ENCODE measurements at places on chromosomes 6 and 20.

DNA sequence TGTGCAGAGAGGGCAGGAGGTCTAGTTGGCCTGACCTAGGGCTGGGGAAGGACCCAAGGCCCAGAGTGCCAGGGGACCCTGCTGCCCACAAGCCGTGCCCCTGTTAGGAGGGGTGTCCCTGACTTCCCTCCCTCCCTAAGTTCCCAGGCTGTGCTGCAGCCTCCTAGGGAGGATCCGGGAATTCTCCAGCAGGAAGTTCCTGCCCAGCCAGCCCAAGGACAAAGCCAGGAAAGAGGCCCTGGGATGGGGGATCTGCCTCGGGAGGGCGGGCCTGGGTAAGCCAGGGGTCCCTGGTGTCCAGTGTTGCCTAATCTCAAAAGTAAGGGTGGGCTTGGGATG, 9.3 kb upstream of the BAK1 start:
- DNase-seq, result no peak

DNA sequence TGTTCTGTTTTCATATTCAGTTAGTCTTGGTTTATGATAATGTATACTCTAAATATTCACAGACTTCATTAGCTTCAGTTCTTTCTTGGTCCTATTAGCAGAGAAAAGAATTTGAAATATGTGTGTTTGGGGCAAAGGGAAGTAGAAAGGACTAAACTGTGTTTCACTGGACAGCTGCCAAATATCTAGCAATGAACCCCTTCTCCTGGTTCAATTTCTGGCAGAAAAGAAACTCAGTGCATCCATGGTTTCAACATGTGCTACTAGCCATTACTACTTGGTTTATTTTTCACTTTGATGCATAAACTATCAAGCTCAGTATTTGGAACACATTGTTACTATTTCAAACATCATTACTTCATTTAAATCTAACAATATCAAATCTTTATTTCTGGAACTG, 43.6 kb downstream of the FBXL4 start:
- no peak for DNase-seq

DNA sequence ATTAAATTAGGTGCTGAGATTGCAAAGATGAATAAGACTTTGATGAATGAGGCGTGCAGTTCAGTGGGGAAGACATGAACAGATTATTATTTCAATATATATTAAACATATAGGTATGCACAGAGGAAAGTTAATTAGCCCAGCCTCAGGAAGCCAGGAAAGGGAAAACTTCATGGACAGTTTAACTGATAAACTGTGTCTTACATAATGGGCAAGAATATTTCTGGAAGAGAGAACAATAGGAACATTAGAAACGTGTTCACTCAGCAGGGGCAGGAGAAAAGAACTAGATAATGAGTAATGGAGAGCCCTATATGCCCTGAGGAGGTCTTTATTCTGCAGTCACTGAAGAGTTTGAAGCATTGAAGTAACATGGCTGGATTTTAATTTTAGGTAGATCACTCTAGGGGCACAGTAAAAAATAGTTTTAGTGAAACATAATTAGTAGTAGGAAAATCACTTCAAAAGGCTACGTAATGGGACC, 23.6 kb downstream of the CEP57L1 start:
- DNase-seq, result no peak

- DNase-seq, result no peak
Measured at GRCh38 chr20:56443654-56444540, 24.5 kb upstream of the RTF2 start.

- DNase-seq, result no peak
Measured at GRCh38 chr6:90420500-90420899, 123.9 kb upstream of the BACH2 start.

DNA sequence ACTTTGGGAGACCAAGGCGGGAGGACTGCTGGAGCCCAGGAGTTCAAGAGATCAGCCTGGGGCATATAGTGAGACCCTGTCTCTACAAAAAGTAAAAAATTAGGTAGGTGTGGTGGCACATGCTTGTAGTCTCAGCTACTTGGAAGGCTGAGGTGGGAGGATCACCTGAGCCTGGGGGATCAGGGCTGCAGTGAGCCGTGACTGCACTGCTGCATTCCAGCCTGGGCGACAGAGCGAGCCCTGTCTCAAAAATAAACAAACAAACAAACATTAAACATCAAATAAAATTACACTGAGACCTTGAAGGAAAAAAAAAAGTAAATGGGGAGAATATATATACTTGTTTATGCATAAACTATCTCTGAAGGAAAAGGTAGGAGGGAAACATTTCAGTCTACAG, 387.8 kb downstream of the ZFAND3 start:
- DNase-seq, result no peak

GRCh38 chr20:34355427-34355826, 7.6 kb upstream of the ITCH start:
- no peak for DNase-seq

DNA sequence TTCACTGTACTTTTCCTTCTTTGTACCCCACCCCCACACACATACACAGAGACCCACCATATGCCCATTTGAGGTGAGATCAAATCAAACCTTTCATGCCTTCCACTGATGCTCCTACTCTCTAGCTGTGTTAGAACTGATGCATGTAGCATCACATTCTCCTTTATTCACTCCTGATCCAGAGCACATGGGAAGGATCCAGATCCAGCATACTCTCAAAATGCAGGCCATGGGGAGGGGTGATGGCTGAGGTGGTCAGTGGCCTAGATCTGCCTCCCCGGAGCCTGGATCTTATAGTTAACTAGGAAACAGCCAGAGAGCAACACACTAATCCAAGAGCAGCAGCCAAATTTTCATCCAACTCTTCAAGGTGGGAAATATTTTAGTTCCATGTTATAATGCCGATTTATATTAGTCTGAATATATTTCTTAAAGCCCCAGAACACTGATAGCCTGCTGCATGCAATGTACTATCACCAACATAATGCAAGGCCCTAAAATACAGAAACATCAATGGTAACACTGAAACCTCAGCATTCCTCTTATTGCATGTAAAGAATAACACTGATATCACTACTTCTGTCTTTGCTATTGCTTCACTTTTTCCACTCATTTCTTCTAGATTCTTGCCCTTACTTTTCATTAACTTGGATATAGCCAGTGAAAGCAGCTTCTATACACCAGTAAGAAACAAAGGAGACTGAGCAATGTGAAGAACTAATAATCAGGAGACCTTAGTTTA, 126.8 kb upstream of the BEND6 start:
- no peak for DNase-seq

DNA sequence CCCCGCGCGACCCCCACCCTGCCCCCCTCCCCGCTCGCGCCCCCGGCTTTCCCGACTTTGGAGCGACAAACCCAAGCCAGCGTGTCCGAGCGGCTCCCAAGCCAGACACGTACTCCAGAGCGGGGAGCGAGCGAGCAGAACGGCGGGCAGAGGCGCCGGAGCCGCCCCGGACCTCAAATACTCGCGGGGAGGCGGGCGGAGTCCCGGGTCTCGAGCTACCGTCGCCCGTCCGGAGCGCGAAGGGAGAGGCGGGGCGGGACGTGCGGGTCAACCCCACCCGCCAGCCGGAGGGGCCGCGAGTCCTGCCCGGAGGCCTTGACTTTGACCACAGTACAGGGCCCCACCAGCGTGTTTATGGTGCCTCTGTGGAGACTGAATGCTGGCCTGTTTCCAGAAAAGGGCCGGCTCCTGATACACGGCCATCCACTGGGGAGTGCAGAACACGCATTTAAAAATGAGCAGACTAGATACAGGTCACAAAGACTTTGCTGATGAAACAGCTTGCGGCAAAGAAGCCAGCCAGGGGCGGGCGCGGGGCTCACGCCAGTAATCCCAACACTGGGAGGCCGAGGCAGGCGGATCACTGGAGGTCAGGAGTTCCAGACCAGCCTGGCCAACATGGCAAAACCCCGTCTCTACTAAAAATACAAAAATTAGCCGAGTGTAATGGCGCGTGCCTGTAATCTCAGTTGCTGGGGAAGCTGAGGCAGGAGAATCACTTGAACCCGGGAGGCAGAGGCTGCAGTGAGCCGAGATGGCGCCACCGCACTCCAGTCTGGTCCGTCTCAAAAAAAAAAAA, at the start of gene SERPINB6:
Gene SERPINB6, minus strand, starts transcription at position 148 of the 799 bp plus-strand sequence. CDS start 12,235 bp downstream, outside the sequence.
- DNase-seq, result no peak

DNA sequence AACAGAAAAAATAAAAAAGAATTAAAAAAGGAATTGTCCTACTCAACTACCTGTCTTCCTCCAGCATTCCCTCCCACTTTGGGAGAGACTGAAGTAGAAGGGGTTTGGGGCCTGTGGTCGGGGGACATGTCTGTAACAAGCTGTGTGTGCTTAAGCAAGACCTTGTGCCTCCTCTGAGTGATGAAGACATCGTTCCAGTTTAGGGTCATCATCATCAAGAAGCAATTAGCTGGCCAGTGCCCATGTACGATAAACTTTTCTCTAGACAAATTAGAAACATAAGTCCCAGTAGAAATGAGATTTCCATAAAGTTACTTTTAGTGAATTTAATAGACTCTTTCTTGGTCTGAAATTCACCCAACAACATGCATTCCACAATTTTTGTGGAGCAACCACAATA, 272.9 kb downstream of the ZNF217 start:
- no peak for DNase-seq

DNA sequence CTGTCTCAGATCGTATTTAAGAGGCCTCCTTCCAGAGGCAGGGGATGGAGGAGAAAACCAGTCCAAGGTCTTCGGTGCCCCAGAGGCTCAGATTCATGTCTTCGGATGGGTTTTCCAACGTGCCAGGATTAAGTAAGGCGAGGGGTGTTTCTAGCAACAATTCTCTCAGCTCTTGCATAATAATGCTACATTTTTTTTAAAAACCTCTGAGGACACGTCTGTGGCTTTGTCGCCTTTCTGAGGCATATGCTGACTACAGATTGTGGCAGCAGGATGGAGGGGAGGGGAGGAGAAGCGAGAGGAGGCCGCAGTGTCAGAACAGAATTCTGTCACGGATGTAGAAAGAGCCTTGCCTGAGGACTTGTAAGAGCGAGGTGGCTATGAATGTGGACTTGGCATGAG, 17.7 kb upstream of the CCDC167 start:
- no peak for DNase-seq

- no peak for DNase-seq
Measured at GRCh38 chr20:35826397-35826998, 54.7 kb downstream of the PHF20 start.

GRCh38 chr6:29965873-29966601, 23.7 kb downstream of the HLA-A start:
- DNase-seq, result no peak

DNA sequence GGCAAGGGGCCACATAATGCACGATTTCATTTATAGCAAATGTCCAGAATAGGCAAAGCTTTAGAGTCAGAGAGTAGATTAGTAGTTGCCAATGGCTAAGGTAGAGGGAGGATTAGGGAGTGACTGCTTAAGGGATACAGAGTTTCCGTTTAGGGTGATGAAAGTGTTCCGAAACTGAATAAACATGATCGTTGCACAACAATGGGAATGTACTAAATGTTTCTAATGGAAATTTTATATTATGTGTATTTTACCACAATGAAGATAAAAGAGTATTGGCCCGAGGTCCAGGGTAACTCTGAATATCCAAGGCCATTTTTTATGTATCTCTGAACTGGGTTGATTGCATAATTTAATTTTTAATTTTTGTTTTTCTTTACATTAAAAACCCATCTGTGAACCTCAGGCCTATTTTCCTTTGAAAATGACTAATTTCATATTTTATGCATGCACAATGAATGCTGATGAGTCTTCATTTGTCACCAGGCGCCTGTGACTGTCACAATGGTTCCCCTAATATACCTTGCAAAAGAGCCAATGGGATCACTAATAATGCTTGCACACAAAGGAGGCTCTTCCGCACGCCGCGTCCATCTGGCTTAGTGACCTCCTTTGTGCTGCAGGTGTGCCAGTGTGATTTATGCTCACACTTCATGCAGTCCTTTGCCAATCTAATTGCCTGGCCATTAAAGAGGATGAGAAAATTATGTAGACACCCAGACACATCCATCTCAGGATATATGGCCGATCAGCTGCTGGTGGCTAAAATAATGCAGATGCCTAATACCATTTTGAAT, 612.5 kb downstream of the CDH26 start:
- no peak for DNase-seq

- DNase-seq, result no peak
Measured at GRCh38 chr6:14827354-14827753, 418.5 kb upstream of the JARID2 start.

DNA sequence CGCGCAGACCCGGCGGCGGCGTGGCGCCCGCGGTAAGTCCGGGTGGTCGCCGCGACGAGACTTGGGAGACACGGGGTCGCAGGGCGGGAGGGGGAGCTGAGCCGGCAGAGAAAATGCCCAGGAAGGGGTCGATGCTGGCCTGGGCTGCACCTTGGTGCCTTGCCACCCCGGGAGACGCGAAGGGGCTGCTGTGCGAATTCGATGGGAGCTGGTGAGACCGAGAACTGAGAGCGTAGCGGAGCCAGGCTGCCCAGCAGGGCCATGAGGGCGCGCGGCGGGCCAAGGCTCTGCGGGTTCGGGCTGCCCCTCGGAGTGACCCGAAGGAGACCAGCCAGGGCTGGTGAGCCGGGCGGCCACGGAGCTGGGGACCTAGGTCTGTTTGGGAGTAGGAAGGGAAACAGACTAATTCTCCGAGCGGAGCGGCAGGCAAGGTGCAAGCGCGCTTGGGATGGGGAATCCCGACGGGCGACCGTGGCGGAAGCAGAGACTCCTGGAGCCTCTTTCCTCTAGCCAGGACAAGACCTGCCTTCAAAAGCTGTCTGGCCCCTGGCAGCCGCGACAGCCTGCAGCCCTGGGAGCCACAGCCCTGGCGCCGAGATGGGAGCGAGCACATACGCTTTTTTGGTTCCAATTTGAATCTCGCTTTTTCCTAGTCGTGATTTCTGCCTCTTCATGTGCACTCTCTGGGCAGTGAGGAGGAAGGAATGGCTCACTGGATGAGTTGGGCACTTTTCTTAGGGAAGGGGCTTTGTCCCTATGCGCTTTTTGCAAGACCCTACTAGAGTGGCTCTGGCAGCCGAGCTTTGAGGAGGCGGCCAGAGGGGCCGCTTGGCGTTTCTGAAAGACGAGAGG, 691 bp downstream of the SYNDIG1 start:
- DNase-seq, result no peak

DNA sequence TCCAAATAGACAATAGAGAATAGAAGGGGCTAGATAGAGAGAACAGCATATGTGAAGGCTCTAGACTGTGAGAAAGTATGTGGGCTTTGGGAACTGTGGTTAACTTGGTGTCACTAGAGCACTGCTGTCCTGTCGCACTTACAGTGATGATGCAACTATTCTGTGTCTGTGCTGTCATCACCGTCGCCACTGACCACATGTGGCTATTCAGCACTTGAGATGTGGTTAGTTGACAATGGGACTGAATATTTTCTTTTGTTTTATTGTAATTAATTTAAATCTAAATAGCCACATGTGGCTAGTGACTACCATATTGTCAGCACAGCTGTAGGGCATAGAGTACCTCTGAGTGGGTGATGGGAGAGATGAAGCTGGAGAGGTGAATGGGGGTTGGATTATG, 39.0 kb upstream of the IFNGR1 start:
- no peak for DNase-seq

DNA sequence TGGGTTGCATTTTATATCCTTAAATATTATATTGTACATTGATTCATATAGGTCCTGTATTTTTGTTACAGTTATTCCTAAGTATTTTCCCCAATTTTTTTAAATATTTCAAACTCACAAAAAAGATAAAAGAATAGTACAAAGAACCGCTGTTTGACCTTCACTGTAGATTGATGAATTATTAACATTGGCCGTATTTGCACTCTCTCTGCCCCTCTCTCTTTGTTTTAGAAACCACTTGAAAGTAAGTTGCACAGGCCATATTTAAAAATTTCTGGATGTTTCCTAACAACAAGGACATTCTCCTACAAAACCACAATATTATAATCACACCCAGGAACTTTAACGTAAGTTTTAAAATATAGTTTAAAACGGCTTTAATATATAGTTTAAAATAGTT, 72.0 kb upstream of the DUSP22 start:
- DNase-seq, result no peak

Data from stimulated activated CD8-positive, alpha-beta memory T cell treated with anti-CD3 and anti-CD28 coated beads, Interleukin-7, amount 100 ng/mL, for 24 hours (primary cell).